Lung (tissue), 17 donors: ENCODE measurements at places on chromosomes 6 and 20. TPM values are rescaled to one million over a fixed set of nuclear protein-coding genes. Genes with fewer than 3 reads are reported as not detected.

GRCh38 chr20:51531141-51531710 lies 11.3 kb downstream of the NFATC2 start:
- DNase-seq: no peak
- no peak overlapping the region for H3K27ac ChIP-seq
- no peak overlapping the region for H3K4me3 ChIP-seq
- H3K36me3 ChIP-seq: no peaks in the 10 kb centered on the region
- H3K27me3 ChIP-seq: no peaks in the 10 kb centered on the region
- peaks cover 12% of the 10 kb centered on the region for H3K4me1 ChIP-seq

GRCh38 chr6:145271040-145271439 lies 464.3 kb downstream of the EPM2A start:
- no peaks in the 10 kb centered on the region for H3K36me3 ChIP-seq
- H3K27me3 ChIP-seq: no peaks in the 10 kb centered on the region
- H3K4me3 ChIP-seq: no peak overlapping the region
- no peak for DNase-seq
- no peaks in the 10 kb centered on the region for H3K4me1 ChIP-seq
- H3K27ac ChIP-seq: no peak overlapping the region

DNA sequence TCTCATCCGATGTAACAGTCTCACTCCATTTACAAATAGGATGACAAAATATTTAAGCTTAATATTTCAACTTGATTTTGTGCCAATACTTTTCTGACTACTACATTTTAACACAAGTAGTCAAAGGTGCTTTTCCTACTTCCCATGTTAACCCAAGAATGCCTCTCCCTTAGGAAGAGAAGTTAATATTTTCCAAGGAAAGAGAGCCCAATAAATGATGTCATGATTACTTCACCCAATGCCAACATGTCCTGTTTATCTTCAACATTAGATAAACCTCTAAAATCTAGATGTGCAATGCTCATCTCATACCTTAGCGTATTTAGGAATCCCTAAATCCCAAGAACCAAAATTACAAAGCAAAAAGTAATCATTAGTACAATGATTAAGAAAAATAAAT lies 156.7 kb upstream of the TENT5A start:
- no peak overlapping the region for H3K4me3 ChIP-seq
- no peaks in the 10 kb centered on the region for H3K27me3 ChIP-seq
- no peak for DNase-seq

DNA sequence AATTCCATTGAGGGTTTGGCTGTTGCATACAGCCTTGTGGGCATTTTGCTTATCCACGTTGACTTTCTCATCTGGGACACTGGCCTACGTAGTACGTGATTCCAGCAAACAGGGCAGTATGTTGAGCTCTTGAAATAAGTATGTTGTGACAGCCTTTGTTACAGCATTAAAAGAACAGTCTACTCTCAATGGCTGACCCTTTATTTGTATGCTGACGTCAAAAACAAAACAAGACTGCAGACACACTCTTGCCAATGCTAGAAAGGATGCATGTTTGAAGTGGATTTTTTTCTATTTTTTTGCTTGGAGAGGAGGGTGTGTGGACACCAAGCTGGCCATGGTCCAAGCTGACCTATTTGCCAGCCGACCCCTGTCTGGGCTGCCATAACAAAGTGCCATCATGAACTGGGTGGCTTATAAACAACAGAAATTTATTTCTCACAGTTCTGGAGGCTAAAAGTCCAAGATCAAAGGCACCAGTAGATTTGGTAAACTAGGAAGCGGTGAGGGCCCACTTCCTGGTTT lies 10.8 kb upstream of the SNHG17 start:
- peaks cover 6% of the 10 kb centered on the region for H3K36me3 ChIP-seq
- H3K27ac ChIP-seq: no peak overlapping the region
- H3K4me1 ChIP-seq: peaks cover 10% of the 10 kb centered on the region
- no peaks in the 10 kb centered on the region for H3K27me3 ChIP-seq

DNA sequence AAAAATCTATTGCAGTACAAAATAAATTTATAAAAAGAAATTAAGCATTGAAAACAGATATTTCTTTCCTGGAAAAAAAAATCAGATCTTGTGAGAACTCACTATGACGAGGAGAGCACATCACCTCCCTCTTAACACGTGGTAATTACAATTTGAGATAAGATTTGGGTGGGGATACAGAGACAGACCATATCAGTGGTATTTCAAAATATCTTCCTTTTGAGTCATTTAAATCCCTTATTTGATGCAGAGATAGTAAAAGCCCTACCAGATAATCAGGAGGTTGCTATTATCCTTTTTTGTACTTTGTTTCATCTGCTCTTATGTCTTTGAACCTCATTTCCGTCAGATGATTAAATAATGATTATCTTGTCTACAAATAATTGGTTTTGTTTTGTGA lies 800.4 kb downstream of the KIF16B start:
- no peak overlapping the region for H3K27ac ChIP-seq
- no peaks in the 10 kb centered on the region for H3K36me3 ChIP-seq
- H3K4me1 ChIP-seq: no peaks in the 10 kb centered on the region
- no peaks in the 10 kb centered on the region for H3K27me3 ChIP-seq
- DNase-seq: no peak
- H3K4me3 ChIP-seq: no peak overlapping the region

DNA sequence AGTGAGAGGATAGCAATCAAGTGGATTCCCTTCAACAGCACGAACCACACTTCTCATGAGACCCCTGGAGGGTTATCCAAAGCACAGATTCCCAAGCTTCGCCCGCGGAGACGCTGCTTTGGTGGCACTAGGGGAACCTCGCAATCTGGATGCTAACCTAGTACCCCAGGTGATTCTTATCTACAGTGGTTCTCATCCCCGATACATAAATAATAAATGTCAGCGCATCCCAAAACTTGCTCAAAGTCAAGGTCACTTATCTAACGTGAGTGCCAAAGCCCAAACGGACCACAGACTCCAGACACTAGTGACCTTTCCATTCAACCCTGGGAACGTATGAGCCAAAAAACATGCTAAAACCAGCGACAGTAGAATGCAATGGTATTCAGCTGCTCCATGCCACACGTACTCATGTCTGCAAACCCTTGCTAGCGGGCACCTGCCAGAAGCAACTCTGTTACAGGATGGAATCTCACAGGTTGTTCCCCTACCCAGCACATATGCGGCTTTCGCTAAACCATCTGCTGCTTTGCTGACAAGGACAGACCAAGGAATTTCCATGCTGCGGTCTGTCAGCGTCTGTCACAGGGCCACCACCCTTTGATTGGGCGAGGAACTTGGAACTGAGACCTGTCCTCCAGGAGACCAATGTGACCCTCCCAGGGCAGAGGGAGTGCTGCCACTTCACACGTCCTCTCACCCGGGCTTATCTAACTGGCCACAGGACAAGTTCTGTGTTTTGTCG lies 16.8 kb downstream of the MYLK4 start:
- DNase-seq: no peak
- no peaks in the 10 kb centered on the region for H3K27me3 ChIP-seq
- no peak overlapping the region for H3K4me3 ChIP-seq

DNA sequence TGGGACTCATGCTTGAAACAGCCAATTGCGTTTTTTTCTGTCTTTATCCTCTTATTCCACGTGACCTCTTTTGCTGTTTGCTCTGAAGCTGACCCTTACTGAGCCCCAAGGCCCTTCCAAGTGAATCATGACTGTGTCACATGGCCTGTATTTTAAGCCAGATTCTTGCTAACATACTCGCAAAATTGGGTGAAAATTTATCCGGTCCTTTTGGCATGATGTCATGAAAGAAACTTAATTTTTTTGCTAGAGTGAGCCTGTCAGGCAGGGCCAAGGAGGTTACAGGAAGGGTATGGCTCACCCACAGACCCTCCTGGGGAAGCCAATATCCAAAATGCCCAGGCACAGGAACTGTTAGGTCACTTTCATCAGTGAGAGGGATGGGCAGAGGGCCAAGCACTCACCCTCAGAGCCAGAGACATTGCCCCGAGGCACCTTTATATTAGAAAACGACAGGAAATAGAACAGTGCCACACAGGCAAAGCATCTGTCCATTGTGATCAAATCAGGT lies 296.7 kb downstream of the CDH26 start:
- DNase-seq: peak; percentile 13
- no peaks in the 10 kb centered on the region for H3K27me3 ChIP-seq
- no peak overlapping the region for H3K27ac ChIP-seq
- H3K4me1 ChIP-seq: peaks cover 5% of the 10 kb centered on the region

- H3K4me1 ChIP-seq: peaks cover 20% of the 10 kb centered on the region
- H3K36me3 ChIP-seq: no peaks in the 10 kb centered on the region
- H3K27ac ChIP-seq: no peak overlapping the region
- H3K4me3 ChIP-seq: no peak overlapping the region
- no peak for DNase-seq
Observed at GRCh38 chr6:20812776-20813175, 278.5 kb downstream of the CDKAL1 start.

- H3K27me3 ChIP-seq: no peaks in the 10 kb centered on the region
- no peak overlapping the region for H3K27ac ChIP-seq
- H3K4me3 ChIP-seq: no peak overlapping the region
Observed at GRCh38 chr20:47529840-47530239, 28.2 kb downstream of the NCOA3 start.

The C20orf204 gene
- total RNA-seq: 1.3 TPM

The SALL4 gene
- 0.74 TPM for total RNA-seq

The SCUBE3 gene
- total RNA-seq: 1.4 TPM

The ANKRD60 gene
- not detected for total RNA-seq
